ENCODE measurements at places on chromosomes 6 and 20. TPM values are rescaled to one million over a fixed set of nuclear protein-coding genes. Genes with fewer than 3 reads are reported as not detected.

DNA sequence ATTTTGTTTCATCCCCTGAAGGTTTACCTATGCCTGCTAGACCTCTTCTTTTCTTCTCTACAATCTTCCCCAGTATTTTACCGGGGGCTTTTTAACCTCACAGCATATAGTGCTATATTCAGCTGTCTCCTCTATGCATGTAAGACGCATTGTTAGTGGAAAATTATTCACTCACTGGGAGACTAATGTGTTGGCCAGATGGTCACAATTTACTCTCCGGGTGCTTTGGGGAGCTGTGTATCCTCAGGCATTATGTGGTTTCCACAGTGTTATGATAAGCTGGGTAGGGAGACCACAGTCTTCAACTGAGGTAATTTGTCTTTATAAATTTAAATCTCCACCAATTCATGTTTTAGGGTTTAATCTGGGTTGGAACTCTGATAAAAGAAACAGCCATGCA is 553.8 kb upstream of the PTCHD4 start:
- no peak for DNase-seq

DNA sequence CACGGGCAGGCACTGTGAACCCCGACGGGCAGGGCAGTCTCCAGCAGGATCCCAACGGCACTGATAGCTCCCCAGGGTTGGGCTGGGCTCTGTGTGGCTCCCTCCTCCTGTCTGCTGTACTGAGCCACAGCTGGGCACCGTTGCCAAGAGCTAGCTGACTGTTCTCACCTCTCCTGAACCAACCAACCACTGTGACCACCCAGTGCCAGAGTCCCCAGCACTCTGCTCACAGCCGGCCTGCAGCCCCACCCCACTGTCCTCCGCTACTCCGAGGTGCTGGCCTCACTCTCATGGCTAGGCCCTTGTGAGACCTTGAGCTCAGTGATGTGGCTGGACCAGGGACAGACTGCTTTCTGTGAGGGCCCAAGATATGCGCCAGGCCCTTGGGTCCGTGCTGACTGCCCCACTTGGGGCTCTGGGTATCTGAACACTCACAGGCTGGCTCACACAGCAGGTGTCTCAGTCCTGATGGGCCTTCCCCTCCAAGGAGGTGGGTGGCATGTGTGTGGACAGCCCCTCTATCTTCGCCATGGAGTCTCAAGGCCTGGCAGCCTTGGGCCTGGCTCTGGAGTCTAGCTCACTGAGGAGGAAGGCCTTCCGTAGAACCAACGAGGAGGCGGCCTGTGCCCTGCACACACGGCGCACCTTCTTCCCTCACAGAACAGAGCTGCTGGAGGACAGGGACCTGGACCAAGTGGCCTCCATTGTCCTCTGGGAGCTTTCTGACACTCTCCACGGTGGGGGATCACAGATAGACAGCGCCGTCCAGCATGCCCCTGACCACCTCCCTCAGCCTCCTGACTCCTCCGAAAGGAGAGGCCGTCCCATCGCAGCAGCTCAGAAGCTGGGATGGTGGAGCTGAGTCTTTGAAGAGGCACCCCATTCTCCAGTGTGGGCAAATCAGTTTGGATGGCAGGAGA is 53.5 kb downstream of the TCP11 start:
- no peak for DNase-seq

GRCh38 chr6:35093783-35094182 is 47.4 kb downstream of the TCP11 start:
- no peak for DNase-seq

- DNase-seq: no peak
Observed at GRCh38 chr6:33008944-33009861, at the start of gene HLA-DOA. TSS of gene HLA-DOA (minus strand) at chr6:33009591.

- no peak for DNase-seq
Observed at GRCh38 chr6:53111865-53112264, 36.8 kb downstream of the GCM1 start.

- DNase-seq: no peak
Observed at GRCh38 chr6:25764611-25765010, 10.1 kb downstream of the SLC17A4 start.

GRCh38 chr6:168216117-168216516 is 103.5 kb downstream of the DACT2 start:
- no peak for DNase-seq

RFX6 gene
- total RNA-seq: not detected

DNA sequence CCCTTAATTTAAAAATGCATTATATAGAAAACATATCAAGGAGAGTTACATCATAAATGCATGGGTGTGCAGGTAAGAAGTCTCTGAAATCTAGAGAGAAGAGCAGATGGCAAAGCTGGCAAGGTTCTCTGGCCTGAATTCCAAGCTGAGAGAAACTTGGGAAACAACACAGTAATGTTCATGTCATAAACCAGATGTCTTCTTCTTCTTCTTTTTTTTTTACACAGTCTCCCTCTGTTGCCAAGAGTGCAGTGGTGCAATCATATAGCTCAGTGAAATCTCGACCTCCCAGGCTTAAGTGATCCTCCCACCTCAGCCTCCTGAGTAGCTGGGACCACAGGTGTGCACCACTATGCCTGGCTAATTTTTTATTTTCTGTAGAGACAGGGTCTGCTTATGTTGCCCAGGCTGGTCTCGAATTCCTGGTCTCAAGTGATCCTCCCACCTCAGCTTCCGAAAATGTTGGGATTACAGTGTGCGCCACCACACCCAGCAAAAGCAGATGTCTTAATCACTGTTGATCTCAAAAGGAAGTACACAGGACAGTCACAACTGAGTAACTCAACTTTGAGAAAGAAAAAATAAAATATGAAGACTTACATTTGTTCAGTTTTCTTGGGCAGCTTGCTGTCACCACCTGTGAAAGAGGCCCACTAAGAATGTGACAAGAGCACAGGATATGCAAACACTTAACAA is 77.3 kb downstream of the DNAAF9 start:
- no peak for DNase-seq

GRCh38 chr6:70668499-70668812 is 773 bp downstream of the SMAP1 start:
- DNase-seq: no peak

DNA sequence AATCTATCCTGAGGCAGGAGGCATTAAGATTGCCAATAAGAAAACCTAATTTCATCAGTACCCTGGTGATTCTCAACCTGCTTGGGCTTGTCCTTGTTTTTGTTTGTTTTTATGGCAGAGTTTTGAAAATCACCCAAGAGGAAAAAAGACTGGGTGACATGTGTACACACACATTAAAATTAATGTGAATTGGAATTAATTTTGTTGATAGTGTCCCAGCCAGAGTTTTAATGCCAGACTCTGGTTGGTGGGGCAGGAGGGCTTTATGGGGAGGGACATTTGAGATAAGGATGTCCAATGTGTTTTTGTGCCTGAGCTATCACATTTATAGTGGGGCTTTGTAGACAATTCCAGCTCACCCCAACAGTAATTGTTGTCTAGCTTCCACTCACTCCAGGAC is 184.6 kb downstream of the ID4 start:
- no peak for DNase-seq

NRSN1 gene
- total RNA-seq: not detected

- no peak for DNase-seq
Observed at GRCh38 chr20:34022839-34023234, 29.1 kb downstream of the RALY start.

ULBP1 gene
- 0.26 TPM for total RNA-seq

GRCh38 chr6:100255701-100256100 is 209.0 kb downstream of the SIM1 start:
- DNase-seq: no peak

EEF1A2 gene
- total RNA-seq: 0.44 TPM

- no peak for DNase-seq
Observed at GRCh38 chr6:89133981-89134380, 11.9 kb upstream of the PM20D2 start.

DNA sequence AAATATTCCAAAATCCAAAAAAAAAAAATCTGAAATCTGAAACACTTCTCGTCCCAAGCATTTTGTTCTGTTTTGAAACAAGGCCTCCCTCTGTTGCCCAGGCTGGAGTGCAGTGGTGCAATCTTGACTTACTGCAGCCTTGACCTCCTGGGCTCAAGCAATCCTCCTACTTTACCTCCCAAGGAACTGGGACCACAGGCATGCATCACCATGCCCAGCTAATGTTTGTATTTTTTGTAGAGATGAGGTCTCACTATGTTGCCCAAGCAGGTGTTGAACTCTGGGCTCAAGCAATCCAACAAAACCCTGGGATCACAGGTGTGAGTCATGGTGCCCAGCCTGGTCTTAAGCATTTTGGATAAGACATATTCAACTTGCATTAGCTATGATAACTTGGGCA is 13.6 kb downstream of the SESN1 start:
- no peak for DNase-seq

DNA sequence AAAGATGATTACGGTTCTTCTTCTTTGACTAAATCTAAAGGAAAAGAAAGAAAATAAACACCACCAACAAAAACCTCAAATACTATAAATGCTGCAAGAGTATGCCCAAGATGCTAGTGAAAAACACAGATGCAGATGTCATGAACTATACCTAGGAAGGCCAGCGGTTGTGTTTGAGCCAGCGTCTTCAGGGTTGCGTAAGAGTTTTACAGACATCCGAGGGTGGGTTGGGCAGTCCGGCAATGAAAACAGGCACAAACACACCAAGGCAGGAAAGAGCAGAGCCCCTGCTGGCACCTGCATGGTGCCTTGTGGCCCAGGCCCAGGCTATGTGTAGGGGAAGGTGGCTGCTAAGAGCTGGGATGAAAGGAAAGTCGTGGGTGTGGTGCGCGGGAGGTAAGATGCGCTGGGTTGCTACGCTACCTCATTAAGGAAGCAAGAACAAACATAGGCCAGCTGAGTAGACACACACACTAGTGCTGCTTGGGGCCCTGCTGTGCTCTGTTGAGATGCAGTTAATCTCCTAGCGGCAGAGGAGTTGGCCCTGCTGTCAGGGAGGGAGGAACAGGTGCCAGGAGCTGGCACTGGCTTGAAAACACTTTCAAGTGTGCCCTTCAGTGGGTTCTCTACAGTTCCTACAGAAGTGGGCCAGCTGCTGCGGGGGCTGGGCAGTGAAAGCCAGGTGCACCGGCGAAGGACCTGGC is 170.2 kb upstream of the PLN start:
- no peak for DNase-seq

CRISP2 gene
- not detected for total RNA-seq

DNA sequence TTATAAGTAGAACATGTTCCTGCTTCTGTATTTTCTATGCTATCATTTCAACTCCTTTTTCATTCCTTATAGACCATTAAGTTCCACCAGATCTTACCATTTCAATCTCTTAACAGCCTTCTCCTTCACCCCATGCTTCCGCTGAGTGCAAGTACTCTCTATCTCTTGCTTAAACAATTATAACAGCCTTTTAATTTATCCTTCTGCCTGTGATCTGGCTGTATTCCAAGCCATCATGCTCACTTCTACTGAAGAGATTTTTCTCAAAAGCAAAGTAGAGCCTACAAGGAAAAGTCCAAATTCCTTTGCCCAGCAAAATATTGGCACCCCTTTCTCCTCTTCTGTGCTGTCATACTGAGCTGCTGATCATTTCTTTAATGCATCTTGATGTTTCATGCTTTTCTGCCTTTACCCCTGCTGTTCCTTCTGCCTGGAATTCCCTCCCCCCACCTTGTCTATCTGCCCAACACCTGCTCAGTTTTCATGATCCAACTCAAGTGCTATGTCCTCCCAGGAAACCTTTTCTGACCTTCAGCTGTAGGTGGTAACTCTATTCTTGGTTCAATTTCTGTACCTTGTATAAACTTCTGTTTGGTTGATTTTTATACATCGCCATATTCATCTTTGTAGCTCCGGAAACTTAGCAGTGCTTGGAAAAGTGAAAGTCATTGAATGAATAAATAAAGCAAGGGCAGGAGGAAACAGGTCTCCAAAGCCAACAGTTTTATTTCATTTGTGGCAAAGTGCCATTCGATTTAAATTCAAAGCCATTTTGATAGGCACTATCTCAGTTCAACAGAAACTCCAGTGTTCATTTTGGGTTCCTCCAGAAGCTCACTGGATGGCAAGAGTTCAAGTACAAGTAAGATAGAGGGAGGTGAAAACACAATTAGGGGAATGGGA is 10.5 kb upstream of the BMP2 start:
- DNase-seq: no peak

DNA sequence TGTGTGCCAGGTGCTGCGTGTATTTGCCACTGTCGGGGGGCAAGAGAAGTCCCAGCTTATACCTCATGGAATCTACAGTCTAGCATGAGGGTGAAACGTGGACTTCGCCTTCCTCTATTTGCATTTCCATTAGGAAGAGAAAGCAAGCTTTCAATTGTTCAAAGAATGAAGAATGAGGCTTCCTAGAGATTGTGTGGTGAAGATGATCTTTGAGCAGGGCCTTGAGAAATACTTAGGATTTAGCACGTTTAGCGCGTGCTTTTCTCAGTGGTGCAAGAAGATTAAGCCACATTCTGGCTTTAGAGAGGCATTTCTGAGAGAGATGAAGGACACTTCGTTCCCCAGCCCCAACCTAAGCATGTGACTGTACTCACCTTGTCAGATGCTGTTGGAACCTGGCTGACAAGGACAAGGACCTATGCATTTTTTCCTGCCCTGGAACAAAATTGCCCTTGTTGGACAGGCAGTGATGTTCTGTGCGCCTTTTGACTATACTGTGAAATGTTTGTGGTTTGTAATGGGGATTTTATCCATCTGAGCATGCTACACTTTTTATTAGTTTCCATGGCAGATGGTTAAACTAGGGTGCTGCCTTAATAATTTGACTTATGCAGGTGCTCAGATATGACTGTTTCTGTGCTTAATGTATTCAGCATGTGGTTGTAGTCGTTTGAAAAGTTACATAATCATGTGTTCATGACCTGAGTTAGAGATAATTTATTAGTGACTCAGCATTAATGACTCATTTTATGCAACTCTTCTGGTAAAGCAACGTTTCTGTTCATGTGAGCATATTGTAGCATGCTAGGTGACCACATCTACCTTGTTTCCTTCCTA is 10.7 kb downstream of the TULP4 start:
- DNase-seq: no peak

DNA sequence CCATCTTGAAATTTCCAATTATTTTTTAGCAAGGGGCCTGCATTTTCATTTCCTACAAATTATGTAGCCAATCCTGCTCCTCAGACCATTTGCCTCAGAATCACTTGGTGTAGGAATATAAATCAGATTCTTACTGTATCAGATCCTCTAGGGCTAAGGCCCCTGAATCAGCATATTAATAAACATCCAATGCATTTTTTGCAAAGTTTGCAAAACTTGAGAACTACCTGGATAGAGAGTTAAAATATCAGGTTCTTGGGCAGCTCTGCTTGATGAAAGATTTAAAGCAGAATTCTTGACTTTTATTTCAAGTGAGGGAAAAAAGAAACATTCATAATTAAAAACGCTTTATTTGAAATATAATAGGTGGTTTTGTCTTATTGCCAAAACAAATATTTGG is 82.2 kb upstream of the MAN1A1 start:
- DNase-seq: no peak

HSPA1L gene
- 0.35 TPM for total RNA-seq

DNA sequence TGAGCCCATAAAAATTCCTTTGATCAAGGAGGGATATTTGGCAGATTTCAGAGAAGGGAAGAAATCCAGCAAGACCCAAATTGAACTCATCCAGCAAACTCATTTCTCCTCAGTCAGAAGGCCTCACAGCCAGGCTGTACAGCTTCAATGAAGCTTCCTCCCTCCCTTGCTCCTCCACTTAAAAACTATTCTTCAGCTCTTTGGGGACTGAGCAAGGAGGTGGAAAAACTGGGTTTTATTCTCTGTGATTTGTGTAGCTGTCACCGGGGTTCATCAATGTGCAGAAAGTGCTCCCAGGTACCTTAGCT is 158.7 kb upstream of the ZNF184 start:
- no peak for DNase-seq

COL12A1 gene
- total RNA-seq: 131 TPM

All from esophagus squamous epithelium (tissue), 5 donors.